ENCODE measurements at places on chromosomes 12 and 14.

- DNase-seq = no peak
These were observed 222.5 kb upstream of the CNTN1 start for GRCh38 chr12:40469736-40470135.

GRCh38 chr14:60273956-60274355, 24.9 kb downstream of the PPM1A start:
- no peak for DNase-seq

GRCh38 chr12:78164154-78164553, 333.5 kb downstream of the NAV3 start:
- no peak for DNase-seq

- DNase-seq = no peak
These were observed 151.2 kb downstream of the PLCZ1 start for GRCh38 chr12:18586581-18586980.

DNA sequence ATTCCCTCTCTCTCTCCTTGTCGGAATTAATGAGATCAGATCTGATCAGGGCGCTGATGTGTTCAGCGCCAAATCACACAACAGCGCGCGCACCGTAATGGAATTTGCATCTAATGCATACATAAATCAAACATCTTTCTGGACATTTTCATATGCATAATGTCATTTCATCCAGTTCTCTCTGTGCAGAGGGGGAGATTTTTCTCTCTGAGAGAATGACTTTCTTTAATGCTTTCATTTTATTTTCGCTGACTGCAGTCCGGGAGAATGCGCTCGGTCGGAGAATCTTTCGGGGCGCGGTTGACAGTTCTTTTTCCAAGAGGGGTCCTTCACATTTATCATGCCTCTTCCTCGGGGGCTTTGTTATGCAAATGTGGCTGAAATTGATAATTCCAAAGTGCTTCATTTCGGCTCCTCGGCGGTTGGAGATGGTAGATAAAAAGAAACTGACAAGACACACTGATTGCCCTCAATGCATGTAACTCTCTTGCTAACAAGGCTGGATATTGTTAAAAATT, 615.9 kb downstream of the VRK1 start:
- no peak for DNase-seq

DNA sequence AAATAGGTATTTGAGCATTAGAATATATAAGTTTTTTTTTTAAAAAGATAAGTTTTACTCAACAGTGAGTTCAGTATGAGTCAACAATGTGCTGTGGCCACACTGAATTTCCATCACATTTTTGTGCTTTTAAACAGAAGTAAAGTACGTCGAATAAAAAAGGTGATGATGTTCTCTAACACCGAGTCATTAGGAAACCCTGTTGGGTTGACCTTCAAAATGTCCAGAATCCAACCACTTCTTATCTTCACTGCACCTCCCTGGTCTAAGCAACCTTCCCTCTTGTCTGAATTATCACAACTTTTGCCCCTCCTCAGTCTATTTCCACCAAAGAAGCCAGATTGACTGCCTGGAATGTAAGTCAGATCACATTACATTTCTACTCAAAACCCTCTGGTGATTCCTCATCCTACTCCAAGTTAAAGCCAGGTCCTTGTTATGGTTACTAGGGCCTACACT, 43.0 kb upstream of the SYCP3 start:
- DNase-seq = peak; percentile 14

Measured in fibroblast of skin of left biceps (primary cell).